Germinal center (tissue), 1 donor: ENCODE measurements at places on chromosomes 11 and 22.
A peak's percentile ranks its signal among the peaks of the same experiment; 100 is the strongest.

- DNase-seq: peak; percentile 28
Measured at GRCh38 chr11:117979481-117980211, 6.5 kb upstream of the IL10RA start.

DNA sequence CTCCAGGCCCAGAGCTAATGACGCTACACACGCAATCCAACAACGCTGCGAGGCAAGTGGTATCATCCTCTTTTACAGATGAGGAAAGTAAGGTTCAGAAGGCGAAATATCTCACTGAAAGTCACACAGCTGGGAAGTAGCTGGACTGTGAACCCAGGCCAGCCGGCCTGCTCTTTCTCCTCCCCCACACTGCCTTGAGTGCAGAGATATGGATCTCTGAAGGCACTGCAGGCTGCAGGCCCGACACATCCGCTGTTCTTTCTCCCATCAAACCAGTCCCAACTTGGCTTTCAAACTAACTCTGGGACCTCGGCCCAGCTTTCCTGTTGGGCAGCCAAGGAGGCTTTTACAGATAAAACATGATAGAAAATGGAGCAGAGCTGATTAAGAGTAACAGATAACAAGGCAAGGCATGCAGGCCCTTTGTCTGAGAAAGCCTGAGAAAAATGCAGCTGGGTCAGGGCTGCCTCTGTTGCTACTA, 64.0 kb upstream of the PTPRJ start:
- DNase-seq: no peak

GRCh38 chr11:79033833-79034232, 407.0 kb downstream of the TENM4 start:
- DNase-seq: no peak

DNA sequence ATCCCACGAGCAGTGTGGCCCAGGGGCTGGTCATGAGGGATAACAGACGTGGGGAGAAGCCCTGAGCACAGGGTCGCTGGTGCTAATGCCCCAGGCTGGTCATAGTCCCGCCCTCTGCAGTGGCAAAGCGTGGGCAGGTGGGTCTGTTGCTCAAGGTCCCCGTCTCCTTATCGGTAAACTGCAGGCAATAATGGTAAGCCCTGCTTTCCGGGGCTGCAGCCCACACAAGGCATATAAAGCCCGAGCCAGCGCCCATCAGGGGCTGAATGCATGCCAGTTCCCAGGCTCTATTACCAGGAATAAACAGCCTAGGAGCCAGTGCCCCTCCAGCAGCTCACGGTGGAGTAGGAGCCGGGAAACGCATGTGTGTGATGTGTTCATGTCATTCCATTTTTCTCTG, 261.0 kb downstream of the BRD1 start:
- DNase-seq: no peak

GRCh38 chr22:38148245-38148644, 33.4 kb downstream of the PLA2G6 start:
- DNase-seq: no peak

- DNase-seq: peak; percentile 95
Measured at GRCh38 chr11:72821920-72822799, 7.9 kb downstream of the ATG16L2 start.

DNA sequence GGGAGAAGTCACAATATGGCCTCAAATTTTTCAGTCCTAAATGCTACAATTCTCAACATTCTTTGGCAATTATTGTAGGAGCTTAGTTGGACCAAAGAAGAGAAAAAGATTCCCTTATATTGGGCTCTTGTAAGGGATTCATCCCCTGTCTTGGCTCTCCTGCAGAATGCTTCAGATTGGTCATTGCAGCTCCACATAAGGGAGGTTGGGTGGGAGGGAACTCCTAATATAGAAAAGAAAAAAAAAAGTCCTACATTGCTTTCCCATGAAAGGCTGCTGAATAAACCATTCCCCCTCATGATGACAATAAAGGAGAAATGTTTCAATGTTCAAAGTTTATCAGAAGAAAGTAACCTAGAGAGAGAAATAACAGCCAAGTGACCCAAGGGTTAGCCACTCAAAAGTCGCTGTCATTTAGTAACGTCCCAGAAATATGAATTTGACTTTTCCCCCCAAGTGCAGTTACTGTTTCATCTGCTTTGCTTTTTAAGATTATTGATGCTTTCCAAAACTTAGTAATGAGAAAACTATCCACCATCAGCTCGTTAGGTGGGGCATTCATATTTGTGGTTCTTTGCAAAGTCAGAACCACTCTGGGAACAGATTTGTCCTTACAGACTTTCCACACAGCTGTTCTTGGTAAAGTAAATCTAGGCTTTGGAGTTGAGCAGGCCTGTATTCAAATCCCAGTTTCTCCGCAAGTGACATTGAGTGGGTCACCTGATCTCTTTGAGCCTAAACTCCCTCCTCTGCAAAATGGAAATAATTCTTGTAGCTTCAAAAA, 5.0 kb upstream of the SLC1A2 start:
- DNase-seq: no peak

DNA sequence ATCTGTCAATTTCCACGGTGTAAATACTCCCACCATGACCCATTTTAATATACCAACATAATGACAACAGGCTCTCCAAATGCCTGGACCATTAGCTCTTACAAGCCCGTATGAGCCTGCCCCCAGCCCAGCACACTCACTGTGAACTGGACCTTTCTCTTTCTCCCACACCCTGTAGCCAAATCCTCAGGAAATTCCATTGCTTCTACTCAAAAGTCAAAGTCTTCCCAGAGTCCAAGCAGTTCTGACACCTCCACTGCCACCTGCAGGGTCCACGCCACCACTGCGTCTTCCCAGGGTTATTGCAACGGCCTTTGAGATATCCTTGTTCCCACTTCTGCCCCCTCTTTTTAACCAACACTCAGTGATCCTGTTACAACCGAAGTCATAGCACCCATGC, 110.1 kb upstream of the ASPHD2 start:
- DNase-seq: no peak

GRCh38 chr11:84563356-84563755, 1063.8 kb downstream of the DLG2 start:
- no peak for DNase-seq

GRCh38 chr11:23723861-23724260, 773.0 kb upstream of the LUZP2 start:
- DNase-seq: no peak

- DNase-seq: no peak
Measured at GRCh38 chr11:128723531-128723930, 29.7 kb downstream of the FLI1 start.

DNA sequence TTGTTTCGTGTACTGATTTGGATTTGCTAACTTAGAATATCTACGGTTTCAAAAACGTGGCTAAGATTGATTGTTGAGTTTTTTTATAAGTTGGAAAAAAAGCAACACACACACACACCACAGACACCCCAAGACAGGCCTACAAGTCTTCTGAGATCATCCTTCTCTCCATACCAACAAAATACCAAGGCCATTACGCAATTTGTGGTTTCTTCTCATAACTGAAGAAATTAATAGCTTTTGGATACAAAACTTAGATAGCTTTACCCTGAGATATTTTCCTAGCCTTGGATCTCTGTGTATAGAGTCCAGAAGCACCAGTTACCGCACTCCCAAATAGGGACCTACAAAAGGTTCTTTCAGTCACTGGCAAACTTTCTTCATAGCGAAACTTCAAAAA, 113.6 kb downstream of the SIK3 start:
- no peak for DNase-seq

GRCh38 chr22:39234472-39234787, 10.4 kb downstream of the PDGFB start:
- no peak for DNase-seq

DNA sequence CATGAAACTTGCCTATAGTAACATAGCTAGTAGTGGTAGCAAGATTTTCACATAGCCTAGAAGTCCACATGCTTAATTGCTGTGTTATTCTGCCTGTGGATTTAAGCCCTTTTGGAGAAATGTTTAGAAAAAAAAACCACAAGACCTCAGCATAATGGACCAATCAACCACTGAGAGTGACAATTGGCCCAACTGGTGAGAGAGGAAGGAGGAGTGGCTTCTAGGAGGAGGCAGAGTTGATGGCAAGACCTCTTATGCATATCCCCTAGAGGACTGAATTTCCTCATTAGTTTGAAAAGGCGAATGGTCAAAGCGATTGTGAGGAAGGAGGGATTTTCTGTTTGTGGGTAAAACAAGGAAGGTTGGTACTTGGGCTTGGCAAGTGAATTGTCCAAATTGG, 30.6 kb downstream of the NNMT start:
- DNase-seq: no peak

DNA sequence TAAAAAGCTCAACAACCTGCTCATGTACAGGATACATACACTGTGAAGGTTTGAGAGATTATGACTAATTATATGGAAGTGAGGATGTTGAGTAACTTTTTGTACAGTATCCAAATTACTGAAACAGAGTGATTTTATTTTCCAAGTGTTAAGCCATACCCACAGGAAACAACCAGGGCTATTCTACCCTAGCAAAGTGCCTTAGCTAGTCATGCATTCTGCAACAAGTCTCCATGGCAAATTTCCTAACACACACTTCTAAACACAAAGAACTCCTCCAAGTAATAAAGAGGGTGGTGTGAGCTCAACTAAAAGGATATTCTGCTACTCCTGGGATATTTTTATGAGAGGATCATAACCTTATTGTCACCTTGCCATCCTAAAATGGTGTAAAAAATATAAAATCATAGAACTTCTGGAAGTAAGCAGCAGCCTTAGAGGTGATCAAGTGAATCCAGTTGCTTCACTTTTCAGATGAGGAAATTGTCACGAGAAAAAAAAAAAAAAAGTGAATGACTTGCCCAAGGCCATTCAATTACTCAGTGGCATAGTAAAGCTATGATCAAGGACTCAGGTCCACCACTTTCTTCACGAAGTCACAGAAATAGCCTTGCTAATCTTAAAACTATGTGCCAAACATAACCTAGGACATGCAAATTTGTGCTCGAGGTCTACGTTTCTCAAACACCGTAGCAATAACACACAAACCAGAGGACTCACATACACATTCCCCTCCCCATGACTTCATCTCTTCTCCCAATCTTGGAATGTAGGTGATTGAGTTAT, 4.2 kb downstream of the LGR4 start:
- no peak for DNase-seq

DNA sequence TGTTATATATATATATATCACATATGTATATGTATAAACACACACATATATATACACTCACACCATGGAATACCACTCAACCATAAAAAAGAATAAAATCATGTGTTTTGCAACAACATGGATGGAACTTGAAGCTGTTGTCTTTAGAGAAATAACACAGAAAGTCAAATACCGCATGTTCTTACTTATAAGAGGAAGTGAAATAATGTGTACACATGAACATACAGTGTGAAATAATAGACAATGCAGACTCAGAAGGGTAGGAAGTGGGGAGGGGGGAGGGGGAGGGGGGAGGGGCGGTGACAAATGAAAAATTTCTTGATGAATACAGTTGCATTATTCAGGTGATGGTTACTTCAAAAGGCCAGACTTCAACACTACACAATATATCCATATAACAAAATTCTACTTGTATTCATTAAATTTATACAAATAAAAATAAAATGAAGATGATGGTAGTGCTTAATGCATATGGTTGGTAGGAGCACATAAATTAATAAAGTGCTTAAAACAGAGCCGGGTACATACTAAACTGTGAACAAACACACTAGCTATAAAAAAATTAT, 5.8 kb upstream of the OR5B2 start:
- DNase-seq: no peak

- DNase-seq: peak; percentile 45
Measured at GRCh38 chr22:49961005-49961600, 531 bp downstream of the PIM3 start.

DNA sequence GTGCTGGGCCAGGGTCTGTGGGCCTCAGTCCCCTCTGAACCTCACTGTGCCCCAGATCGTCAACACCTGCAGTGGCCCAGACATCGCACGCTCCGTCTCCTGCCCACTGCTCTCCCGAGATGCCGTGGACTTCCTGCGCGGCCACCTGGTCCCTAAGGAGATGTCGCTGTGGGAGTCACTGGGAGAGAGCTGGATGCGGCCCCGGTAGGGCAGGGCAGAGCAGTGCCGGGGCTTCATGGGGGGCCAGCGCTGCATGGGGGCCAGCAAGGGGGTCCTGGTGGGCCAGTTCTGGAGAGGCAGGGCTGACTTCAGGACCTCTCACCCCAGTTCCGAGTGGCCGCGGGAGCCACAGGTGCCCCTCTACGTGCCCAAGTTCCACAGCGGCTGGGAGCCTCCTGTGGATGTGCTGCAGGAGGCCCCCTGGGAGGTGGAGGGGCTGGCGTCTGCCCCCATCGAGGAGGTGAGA, 16.3 kb downstream of the EPS8L2 start:
- DNase-seq: no peak

GRCh38 chr11:726278-727220, 20.5 kb downstream of the EPS8L2 start:
- peak; percentile 64 for DNase-seq

GRCh38 chr11:14518820-14519219, 1.4 kb downstream of the PSMA1 start:
- no peak for DNase-seq

- no peak for DNase-seq
Measured at GRCh38 chr11:23536907-23537306, 676.6 kb upstream of the CCDC179 start.
